Esophagus squamous epithelium (tissue), 5 donors: ENCODE measurements at places on chromosomes 11 and 22.

- DNase-seq: no peak
Measured at GRCh38 chr11:134228625-134229024, 4.2 kb downstream of the VPS26B start.

- DNase-seq: no peak
Measured at GRCh38 chr11:36953976-36954375, 355.9 kb upstream of the RAG2 start.

GRCh38 chr11:70590356-70590991 lies 192.1 kb downstream of the CTTN start:
- DNase-seq: no peak

- DNase-seq: no peak
Measured at GRCh38 chr22:19396934-19397733, 34.4 kb downstream of the HIRA start.

DNA sequence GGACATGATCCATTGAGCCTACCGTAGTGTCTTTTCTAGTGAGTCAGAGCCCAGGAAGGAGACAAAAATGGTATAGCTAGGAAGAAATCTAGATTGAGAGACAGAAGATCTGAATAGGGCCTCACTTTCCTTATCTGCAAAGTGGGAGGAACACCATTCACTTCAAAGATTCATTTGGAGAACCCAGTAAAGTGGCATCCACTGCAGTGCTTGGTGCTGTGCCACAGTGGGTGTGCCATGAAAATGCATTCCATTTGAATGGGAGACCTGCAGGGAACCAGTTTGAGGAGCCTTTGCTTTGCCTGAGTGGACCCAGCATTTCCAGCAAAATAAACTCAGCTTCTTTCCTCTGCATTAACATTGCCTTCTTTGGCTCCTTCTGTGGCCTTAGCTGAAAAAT lies 470.5 kb upstream of the CADM1 start:
- DNase-seq: no peak

GRCh38 chr11:107769189-107769588 lies 57.3 kb upstream of the SLN start:
- DNase-seq: no peak
